ENCODE measurements at places on chromosomes 5 and 9.

DNA sequence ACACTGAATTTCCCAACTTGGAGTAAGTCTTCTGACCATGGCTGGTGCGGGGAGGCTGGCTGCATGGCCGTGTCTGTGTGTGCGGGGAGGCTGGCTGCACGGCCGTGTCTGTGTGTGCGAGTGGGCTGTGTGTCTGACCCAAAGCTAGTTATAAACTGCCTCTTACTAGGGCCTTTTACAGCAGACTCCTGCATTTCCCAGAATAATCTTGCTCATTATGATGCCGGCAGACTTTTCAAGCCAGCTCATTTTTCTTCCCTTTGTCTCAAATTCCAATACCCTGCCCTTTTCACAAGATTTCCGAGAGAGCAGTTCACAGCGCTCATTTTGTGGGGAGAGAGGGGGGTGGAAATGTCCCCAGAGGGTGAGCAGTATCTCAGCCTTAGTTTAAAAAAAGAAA lies 470.7 kb upstream of the BRINP1 start:
- H3K4me3 ChIP-seq = no peak overlapping the region
- DNase-seq = peak; percentile 60
- H3K36me3 ChIP-seq = no peaks in the 10 kb centered on the region
- H3K4me1 ChIP-seq = no peaks in the 10 kb centered on the region

DNA sequence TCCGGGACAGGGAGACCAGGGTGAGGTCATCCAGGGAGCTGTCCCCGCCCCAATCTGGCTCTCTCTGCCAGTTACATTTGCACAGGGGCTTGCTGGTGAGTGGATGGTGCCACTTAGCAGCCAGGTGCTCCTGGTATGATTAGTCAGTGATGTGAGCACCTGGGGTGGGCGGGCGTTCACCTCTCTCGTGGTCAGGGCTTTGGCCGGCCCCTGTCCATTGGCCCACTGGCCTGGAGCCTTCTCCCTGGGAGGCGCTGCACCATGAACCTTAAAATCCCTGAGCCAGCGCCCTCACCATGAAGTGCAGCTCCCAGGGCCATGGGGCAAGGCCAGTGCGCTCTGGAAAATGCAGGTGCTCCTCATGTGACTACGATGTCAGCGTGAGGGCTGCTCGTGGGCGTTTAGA lies 2.0 kb downstream of the NKD2 start:
- no peak for DNase-seq
- H3K4me3 ChIP-seq = peak overlapping the region; percentile 58
- peaks cover 16% of the 10 kb centered on the region for H3K4me1 ChIP-seq
- H3K27ac ChIP-seq = peak overlapping the region; percentile 55

- peaks cover 6% of the 10 kb centered on the region for H3K4me1 ChIP-seq
- H3K4me3 ChIP-seq = no peak overlapping the region
- no peak for DNase-seq
- no peaks in the 10 kb centered on the region for H3K27me3 ChIP-seq
- H3K36me3 ChIP-seq = no peaks in the 10 kb centered on the region
Measured at GRCh38 chr5:173452119-173452905, 124.1 kb upstream of the STC2 start.

GRCh38 chr9:132878695-132879456 lies at the start of gene SPACA9:
SPACA9 (plus strand) TSS chr9:132878898; CDS start chr9:132883948, 5,050 bp downstream.
- peak within 1 kb of the TSS; percentile 82 for H3K27ac ChIP-seq
- no peaks in the 10 kb centered on the region for H3K27me3 ChIP-seq
- H3K4me1 ChIP-seq = peaks cover 12% of the 10 kb centered on the region
- H3K4me3 ChIP-seq = peak within 1 kb of the TSS; percentile 86
- DNase-seq = peak; percentile 72
